Natural killer cell (primary cell): ENCODE measurements at places on chromosomes 7 and 10.

GRCh38 chr7:1567049-1567771 is 2.6 kb downstream of the PSMG3 start:
- no peaks in the 10 kb centered on the region for H3K27me3 ChIP-seq
- DNase-seq, result no peak
- H3K27ac ChIP-seq, result no peak overlapping the region
- H3K4me3 ChIP-seq, result no peak overlapping the region
- H3K4me1 ChIP-seq, result peaks cover 25% of the 10 kb centered on the region

DNA sequence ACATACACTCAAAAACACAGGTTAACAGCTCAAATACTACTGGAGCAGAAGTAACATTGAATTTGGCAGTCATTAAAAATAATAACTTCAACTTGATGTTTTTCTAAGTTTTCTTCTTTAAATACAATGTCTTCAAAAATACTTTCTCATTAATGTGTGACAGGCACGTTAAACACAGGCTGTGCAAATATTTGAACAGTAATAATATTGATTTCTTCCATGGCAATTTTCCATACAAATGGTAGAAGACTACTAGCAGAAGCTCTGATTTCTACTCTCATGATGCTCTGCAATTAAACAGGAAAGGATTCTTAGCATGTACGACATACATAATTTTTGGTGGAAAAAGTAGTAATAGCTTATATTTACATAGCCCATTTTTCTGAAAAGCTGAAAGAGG is 47.4 kb downstream of the NRP1 start:
- peaks cover 6% of the 10 kb centered on the region for H3K27me3 ChIP-seq
- no peak overlapping the region for H3K4me3 ChIP-seq
- no peaks in the 10 kb centered on the region for H3K36me3 ChIP-seq

- H3K4me1 ChIP-seq, result no peaks in the 10 kb centered on the region
- H3K36me3 ChIP-seq, result no peaks in the 10 kb centered on the region
- no peak overlapping the region for H3K27ac ChIP-seq
- H3K27me3 ChIP-seq, result no peaks in the 10 kb centered on the region
- no peak for DNase-seq
These were observed 190.1 kb upstream of the GDF10 start for GRCh38 chr10:47109906-47110305.

- no peak for DNase-seq
- no peak overlapping the region for H3K27ac ChIP-seq
- H3K27me3 ChIP-seq, result no peaks in the 10 kb centered on the region
- H3K4me3 ChIP-seq, result no peak overlapping the region
- H3K4me1 ChIP-seq, result no peaks in the 10 kb centered on the region
- H3K36me3 ChIP-seq, result no peaks in the 10 kb centered on the region
These were observed 522 bp downstream of the CCL24 start for GRCh38 chr7:75813084-75813483.

DNA sequence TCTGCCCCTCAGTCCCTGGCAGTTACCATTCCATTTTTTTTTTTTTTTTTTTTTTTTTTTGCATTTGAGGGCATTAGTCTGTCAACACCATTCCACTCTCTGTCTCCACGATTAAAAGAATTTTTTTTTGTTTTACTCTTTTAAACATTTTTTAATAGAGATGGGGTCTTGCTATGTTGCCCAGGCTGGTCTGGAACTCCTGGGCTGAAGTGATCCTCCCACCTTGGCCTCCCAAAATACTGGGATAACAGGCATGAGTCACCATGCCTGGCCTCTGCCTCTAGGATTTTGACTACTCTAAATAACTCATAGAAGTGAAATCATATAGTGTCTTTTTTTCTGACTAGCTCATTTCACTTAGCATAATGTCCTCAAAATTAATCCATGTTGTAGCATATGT is 16.5 kb upstream of the CLDN3 start:
- no peak overlapping the region for H3K27ac ChIP-seq
- H3K4me3 ChIP-seq, result no peak overlapping the region
- no peaks in the 10 kb centered on the region for H3K27me3 ChIP-seq
- DNase-seq, result no peak
- H3K36me3 ChIP-seq, result no peaks in the 10 kb centered on the region

GRCh38 chr7:132492823-132493445 is 83.3 kb downstream of the PLXNA4 start:
- H3K27me3 ChIP-seq, result no peaks in the 10 kb centered on the region
- no peaks in the 10 kb centered on the region for H3K36me3 ChIP-seq
- H3K4me1 ChIP-seq, result peaks cover 42% of the 10 kb centered on the region
- H3K4me3 ChIP-seq, result no peak overlapping the region

DNA sequence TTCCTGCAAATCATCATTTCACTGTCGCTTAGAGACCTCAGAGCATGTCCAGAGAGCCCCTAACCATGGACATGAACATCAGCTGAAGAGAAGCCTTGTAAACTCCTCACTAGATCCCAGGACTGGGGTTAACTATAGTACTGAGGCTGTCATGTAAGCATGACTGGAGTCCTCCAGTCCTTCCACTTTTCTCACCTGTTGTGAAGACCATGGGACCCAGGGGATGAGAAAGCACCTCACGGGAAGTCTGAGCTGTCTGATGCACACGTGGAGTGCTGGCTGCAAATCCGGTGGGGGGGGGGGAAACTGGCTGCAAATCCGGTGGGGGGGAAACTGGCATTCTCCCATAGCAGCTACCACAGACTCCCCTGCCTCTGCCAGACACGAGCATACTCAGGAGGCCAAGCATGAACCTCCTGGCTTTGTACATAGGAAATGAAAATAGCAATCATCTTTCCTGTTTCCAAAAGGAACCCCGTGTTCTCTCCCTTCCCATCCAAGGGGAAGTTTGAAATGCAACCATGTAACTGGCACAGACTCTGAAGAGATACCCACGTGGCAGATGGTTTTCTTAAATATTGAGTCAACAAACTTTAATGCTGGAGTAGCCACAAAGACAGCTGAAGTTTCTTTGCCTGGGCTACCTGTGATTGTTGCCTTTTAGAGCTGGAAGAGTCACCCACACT is 261.4 kb downstream of the ZMYND11 start:
- H3K4me3 ChIP-seq, result no peak overlapping the region
- H3K36me3 ChIP-seq, result no peaks in the 10 kb centered on the region
- peaks cover 18% of the 10 kb centered on the region for H3K4me1 ChIP-seq
- no peak for DNase-seq

- no peak overlapping the region for H3K27ac ChIP-seq
- DNase-seq, result no peak
- no peak overlapping the region for H3K4me3 ChIP-seq
- H3K27me3 ChIP-seq, result no peaks in the 10 kb centered on the region
- peaks cover 7% of the 10 kb centered on the region for H3K4me1 ChIP-seq
These were observed 48.9 kb downstream of the PYROXD2 start for GRCh38 chr10:98366062-98366530.

DNA sequence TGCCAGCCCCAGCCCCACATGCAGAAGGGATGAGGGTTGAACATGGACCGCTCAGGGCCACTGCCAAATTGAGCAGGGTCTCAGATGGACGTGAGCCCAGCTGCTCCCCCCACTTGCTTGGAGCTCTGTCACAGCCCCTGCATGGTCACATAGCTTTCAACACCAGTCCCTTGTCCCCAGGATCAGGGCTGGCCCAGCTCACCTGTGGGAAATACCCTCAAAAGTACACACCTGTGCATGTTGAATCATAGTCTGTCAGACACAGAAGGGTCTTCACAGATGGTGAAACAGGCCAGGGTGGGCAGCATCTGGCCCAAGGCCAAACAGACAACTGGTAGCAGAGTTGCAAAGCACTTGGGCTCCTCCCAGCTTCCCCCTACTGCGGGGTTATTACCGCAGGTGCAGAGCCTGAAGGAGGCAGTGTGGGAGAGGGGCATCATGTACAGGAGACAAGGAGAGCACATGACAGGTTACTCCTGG is 77.6 kb upstream of the UNC5B start:
- no peak overlapping the region for H3K4me3 ChIP-seq
- no peak overlapping the region for H3K27ac ChIP-seq
- H3K4me1 ChIP-seq, result peaks cover 8% of the 10 kb centered on the region
- H3K27me3 ChIP-seq, result no peaks in the 10 kb centered on the region
- DNase-seq, result no peak
- no peaks in the 10 kb centered on the region for H3K36me3 ChIP-seq

DNA sequence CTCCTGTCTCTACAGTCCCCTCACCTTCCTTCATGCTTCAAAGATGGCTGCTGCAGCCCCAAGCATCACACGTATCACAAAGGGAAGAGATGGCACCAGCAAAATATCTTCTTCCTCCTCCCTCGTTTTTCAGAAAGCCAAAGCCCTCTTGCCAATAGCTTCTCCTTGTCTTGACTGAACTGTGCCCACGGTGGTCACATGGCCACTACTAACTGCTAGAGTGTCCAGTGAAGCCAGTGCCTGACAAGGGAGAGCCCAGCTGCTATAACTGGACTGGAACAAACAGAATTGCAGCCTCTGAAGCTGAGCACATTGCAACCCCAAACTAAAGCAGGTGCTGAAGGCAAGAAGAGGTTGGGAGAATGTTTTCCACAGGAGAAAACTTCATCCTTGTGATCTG is 120.8 kb upstream of the RET start:
- H3K4me3 ChIP-seq, result no peak overlapping the region
- no peaks in the 10 kb centered on the region for H3K36me3 ChIP-seq
- H3K27ac ChIP-seq, result no peak overlapping the region
- DNase-seq, result no peak
- H3K4me1 ChIP-seq, result no peaks in the 10 kb centered on the region

DNA sequence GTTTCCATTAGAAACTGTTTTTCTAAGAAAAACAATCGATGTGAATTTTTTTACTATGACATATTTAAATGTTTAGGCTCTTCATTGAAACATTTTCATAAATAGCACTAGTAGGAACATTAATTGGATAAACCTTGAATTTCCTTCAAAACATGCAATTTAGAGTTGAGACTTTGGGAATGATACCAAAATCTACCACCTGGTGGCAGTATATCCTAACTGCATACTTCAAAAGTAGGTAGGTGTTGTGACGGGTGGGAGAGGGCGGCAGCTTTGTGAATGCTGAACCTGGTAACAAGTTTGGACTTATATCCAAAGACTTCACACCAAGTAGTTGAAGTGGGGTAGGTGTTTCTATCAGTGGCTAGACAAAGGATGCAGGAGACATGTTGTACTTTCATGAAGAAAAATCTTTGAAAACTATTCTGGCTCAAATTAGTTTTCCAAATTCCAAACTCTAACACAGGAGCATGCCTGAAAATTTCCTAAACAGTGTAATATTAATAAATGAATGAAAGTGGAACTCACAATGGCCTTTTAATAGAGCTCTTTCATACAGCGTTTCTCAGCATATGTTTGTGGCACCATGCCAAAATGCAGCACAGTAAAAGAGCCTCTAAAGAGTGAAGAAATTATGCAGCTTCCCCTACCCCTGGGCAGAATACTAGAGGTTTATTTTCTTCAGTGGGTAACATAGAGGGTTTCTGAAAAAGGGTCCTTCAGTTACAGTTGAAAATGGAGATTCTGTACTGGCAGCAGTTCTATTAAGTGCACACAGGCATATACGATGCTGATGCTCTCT is 201.0 kb upstream of the TPK1 start:
- H3K4me1 ChIP-seq, result no peaks in the 10 kb centered on the region
- DNase-seq, result no peak
- no peak overlapping the region for H3K4me3 ChIP-seq
- H3K27me3 ChIP-seq, result no peaks in the 10 kb centered on the region
- no peaks in the 10 kb centered on the region for H3K36me3 ChIP-seq

DNA sequence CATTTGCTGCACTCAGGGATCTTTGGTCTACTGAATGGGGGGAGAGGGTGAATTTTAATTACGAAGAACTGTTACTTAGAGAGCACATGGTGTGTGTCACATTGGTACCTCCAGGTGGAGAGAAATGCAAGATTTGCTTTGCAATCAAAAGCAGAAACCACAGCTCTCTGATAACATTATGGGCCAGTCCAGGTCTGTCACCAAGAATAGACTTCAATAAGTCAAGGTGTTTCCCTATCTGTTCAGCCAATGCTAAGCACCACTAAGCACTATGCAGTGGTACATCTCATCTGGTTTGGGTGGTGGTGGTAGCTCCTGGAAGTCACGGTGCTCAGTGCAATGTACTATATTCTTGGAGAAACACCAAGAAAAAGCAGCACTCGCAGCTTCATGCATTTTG is 119.6 kb upstream of the AFAP1L2 start:
- DNase-seq, result peak; percentile 55
- H3K27ac ChIP-seq, result no peak overlapping the region
- H3K36me3 ChIP-seq, result peaks cover 3% of the 10 kb centered on the region
- H3K4me1 ChIP-seq, result peaks cover 58% of the 10 kb centered on the region

GRCh38 chr7:148803094-148803493 is 81.0 kb downstream of the EZH2 start:
- no peak for DNase-seq
- no peak overlapping the region for H3K4me3 ChIP-seq
- H3K36me3 ChIP-seq, result peaks cover 49% of the 10 kb centered on the region
- H3K4me1 ChIP-seq, result no peaks in the 10 kb centered on the region
- H3K27me3 ChIP-seq, result no peaks in the 10 kb centered on the region
- no peak overlapping the region for H3K27ac ChIP-seq

- H3K36me3 ChIP-seq, result no peaks in the 10 kb centered on the region
- H3K4me3 ChIP-seq, result no peak overlapping the region
- H3K27ac ChIP-seq, result no peak overlapping the region
- DNase-seq, result no peak
- H3K4me1 ChIP-seq, result peaks cover 23% of the 10 kb centered on the region
These were observed 11.2 kb upstream of the JAZF1 start for GRCh38 chr7:28191751-28192150.

DNA sequence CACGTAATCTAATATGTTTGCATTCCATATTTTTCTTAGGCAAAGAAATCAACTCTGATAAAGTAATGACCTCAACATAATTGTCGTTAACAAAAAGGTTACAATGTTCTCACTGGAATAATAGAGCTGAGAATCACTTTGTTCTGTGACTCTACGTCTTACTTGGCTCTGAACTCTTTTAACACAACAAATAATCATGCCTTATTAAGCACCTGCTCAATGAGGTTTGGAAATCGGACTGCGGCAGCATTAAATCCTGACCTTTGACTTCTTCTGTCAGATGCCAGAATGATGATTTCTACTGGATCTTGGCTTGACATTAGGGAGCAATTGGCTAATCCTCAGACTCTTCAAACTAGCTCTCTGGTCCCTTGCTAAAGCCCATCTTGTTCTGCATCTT is 233.6 kb downstream of the SEMA3D start:
- DNase-seq, result no peak
- H3K4me3 ChIP-seq, result no peak overlapping the region
- H3K27me3 ChIP-seq, result no peaks in the 10 kb centered on the region
- no peak overlapping the region for H3K27ac ChIP-seq
- H3K4me1 ChIP-seq, result no peaks in the 10 kb centered on the region
- H3K36me3 ChIP-seq, result no peaks in the 10 kb centered on the region

- no peak overlapping the region for H3K27ac ChIP-seq
- H3K36me3 ChIP-seq, result no peaks in the 10 kb centered on the region
- H3K4me1 ChIP-seq, result peaks cover 25% of the 10 kb centered on the region
- no peaks in the 10 kb centered on the region for H3K27me3 ChIP-seq
- no peak for DNase-seq
These were observed 35.4 kb upstream of the KNDC1 start for GRCh38 chr10:133124357-133125211.

DNA sequence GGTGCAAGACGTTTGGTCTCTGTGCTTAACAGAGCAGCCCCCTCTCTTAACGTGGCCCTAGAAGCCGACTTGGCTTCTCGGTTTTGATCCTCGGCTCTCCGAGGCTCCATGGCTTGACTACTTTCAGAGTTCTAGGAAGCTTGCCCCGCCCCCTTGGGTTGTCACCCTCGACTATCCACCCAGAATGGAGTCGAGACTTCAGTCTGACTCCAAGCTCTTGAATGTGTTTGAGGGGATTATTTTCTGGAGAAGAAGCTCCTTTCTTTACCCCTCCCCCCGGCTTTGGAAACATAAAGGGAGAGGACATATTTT is 448 bp downstream of the SEC24C start:
- DNase-seq, result no peak
- H3K4me1 ChIP-seq, result peaks cover 31% of the 10 kb centered on the region
- no peaks in the 10 kb centered on the region for H3K27me3 ChIP-seq
- H3K36me3 ChIP-seq, result peaks cover 8% of the 10 kb centered on the region
- peak overlapping the region; percentile 73 for H3K4me3 ChIP-seq
